Ecto neural progenitor cell (in vitro differentiated cells): ENCODE measurements at places on chromosomes 7 and 10.

- no peak for DNase-seq
Measured at GRCh38 chr10:50993771-50994251, 80.5 kb upstream of the PRKG1 start.

- DNase-seq, result no peak
Measured at GRCh38 chr10:58698777-58699356, 186.2 kb downstream of the BICC1 start.

- DNase-seq, result no peak
Measured at GRCh38 chr7:157318015-157318706, 18.6 kb upstream of the DNAJB6 start.

- DNase-seq, result no peak
Measured at GRCh38 chr7:123131140-123131539, 68.6 kb downstream of the SLC13A1 start.

DNA sequence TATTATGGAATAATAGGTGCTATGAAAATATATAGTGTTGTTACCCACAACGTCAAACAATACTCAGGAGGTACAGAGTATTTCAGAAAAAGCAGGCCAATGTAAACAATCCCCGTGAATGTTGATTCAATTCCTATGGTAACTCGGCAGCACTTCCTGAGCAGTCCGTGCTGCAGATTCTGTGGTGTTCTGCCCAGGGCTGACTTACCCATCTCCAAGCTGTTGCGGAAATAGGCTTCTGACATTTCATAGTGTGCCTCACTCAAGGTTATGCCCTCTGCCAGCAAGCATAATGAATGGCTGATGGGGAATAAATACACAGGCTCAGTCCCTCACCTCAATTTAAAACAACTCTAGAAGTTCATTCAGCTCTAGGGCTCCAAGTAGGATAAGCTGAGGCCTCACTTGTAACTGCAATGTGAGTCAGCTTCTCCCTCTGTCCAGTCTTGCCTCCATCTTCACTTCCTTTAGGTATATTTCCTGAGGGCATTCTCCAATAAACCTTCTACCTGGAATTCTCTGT lies 177.6 kb downstream of the GNAI1 start:
- no peak for DNase-seq

DNA sequence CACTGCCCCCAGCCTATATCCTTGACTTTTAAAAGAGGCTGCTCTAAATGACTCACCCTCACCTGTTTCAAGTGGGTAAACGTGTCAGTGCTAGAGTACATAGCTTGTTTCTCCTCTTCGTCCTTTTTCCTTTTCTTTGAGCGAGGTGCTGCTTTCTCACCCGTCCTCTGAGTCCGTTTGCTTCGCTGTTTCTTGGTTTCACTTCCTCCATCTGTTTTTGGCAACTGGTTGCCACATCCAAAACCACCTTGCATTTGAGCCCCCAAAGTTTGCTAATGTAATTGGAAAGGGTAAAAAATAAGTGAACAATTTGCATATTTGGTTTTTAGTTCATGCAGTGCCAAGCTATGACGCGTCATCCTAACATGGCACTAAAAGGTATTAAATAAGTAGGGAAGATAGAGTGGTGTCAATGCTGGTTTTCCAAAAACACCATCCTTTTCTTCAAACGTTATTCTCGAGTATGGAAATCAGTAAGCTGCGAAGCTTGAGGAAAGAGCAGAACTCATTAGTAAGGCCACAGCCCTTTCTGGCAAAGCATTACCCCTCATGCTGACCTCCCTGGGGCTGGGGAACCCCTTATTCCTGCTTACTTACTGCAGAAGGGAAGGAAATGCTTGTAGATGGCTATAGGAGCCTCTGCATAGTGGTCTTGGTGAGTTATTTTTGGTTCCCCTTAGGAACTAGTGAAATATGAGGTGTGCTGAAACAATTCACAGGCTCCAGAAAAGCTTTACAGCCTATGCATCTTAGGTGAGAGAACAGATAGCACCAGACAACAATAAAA lies 133.5 kb downstream of the GALNT11 start:
- DNase-seq, result no peak

DNA sequence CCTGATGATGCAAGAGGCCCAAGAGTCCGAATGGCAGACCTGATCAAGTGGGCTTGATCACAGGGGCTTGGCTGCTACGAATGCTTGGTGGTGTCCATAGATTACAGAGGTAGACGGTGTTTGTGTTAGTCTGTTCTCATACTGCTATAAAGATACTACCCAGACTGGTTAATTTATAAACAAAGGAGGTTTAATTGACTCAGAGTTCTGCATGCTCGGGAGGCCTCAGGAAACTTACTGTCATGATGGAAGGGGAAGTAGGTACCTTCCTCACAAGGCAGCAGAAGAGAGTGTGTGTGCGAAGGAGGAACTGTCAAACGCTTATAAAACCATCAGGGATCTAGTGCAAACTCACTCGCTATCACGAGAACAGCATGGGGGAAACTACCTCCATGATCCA lies 268.9 kb upstream of the KLF6 start:
- DNase-seq, result no peak

DNA sequence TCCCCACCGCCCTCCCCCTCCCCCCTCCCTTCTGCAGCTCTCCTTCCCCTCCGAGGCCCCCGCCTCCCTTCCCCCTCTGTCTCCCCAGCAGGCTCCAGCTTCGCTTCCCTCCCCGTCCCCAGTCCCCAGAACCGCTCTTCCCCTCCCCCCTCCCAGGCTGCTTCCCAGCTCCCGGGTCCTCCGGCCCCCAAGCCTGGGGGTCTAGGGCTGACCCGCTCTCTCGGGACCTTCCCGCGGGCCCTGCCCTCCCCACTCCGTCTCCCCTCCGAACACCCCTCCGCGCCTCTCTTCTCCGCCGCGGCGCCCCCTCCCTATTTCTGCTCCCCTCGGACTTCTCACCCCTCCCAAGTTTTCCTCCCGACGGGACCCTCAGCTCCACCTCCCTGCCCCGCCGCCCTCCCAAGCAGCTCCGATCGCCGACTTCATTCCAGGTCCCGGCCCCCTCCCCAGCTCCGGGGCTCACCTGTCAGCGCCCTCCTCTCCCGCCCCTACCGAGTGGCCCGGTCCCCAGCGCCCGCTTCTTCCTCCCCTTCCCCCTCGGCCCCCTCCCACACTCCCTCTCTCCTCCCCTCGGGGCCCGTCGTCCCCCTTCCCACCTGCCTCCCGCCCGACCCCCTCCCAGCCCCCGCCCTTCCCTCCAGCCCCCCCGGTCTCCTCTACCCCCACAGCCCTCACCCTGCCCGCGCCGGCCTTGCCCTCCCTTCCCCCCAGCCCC lies 990 bp downstream of the ZNF467 start:
- DNase-seq, result peak; percentile 80

GRCh38 chr7:127675721-127676120 lies 23.7 kb downstream of the SND1 start:
- DNase-seq, result no peak

- DNase-seq, result peak; percentile 59
Measured at GRCh38 chr10:112811741-112812551, 138.1 kb upstream of the TCF7L2 start.

DNA sequence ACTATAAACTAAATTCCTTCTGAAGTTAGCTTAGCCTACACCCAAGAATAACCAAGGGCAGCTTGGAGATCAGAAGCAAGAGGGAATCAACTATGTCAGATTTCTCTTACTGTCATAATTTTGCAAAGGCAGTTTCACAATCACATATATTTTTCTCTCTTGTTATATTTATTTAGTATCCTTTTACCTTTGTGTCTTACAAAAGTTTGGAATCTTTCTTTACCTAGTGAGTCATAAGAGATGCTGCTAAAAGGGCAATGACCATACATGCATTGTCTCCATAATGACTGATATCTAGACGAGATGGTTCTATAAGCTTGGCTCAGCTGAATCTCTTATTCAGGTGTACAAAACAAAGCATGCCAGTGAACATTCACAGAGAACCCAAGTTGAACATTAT lies 61.1 kb downstream of the PPP1R17 start:
- DNase-seq, result no peak
